Stimulated activated CD8-positive, alpha-beta memory T cell treated with anti-CD3 and anti-CD28 coated beads, Interleukin-15, amount 100 ng/mL, for 24 hours (primary cell): ENCODE measurements at places on chromosomes 1 and 21.

DNA sequence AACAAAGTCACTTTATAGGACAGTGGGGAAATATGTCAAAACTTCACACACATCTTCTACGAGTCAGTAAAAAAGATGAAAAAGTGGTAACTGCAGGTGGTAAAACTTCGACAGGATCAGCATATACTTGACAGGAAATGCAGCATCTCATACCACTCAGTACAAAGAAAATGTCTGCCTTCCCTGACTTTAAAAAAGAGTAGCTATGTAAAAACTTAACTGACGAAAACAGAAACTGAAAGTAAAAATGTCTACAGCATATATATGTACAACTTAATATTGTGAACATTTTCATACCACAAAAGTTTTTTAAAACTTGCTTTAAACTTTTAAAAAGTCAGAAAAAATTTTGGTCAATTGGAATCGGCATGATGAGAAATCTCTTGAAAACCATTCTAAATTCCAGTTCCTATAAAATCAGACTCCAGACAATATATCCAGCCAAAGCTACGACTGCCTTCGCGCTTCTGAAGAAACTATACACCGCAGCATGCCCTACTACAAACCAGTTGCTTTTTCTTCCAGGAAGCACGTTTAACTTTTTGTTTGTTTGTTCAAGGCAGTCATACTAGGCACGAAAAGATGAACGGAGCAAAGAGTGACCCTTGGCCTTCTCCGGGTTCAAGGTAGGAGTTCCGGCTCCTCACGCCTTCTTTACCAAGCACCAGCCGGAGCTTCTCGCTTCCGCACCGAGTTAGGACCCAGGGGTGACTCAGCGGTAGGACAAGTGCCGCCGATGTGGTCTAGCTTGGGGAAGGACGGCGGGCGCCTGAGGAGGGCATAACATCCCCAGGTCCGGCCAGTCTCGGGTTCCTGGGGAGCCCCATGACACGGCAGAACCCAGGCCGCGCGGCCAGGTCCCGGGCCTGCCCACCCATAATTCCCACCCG, 612 bp downstream of the PSMA5 start:
- DNase-seq, result no peak

GRCh38 chr21:25501996-25502665, 105.2 kb downstream of the MRPL39 start:
- no peak for DNase-seq

DNA sequence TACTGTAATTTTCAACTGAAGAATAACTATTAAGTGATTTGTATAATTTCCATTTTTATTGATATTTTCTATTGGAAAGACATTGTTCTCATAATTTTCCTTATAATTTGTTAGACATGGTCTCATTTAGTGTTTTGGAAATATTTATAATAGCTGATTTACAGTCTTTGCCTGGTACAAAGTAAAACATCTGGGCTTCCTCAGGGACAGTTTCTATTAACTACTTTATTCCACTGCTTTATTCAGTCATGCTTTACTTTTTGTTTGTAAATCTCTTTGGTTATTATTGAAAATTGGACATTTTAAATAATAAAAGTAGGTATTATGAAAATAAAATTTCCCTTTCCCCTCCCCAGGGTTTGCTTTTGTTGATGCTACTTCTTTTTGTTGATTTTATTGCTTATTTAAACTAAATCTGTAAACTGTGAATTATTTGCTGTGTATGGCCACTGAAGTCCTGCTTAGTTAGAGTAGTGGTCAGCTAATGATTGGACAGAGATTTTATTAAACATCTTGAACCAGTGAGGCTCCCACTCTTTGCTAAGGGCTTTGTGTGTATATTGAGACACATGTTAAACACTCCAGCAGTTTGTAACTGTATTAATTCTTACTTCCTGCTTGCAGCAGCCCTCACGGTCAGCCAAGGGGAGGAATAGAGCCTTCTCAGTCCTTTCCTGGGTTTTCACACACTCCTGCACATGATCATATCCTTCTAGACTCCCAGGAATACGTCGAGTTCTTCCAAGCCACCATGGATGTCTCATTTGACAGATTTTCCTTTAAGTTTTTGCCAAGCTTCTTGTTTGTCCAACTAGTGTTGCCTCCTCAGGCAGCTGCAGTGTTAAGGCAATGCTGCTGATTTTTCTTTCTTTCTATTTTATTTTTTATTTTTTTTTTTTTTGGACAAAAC, 994.6 kb upstream of the PRMT6 start:
- no peak for DNase-seq

DNA sequence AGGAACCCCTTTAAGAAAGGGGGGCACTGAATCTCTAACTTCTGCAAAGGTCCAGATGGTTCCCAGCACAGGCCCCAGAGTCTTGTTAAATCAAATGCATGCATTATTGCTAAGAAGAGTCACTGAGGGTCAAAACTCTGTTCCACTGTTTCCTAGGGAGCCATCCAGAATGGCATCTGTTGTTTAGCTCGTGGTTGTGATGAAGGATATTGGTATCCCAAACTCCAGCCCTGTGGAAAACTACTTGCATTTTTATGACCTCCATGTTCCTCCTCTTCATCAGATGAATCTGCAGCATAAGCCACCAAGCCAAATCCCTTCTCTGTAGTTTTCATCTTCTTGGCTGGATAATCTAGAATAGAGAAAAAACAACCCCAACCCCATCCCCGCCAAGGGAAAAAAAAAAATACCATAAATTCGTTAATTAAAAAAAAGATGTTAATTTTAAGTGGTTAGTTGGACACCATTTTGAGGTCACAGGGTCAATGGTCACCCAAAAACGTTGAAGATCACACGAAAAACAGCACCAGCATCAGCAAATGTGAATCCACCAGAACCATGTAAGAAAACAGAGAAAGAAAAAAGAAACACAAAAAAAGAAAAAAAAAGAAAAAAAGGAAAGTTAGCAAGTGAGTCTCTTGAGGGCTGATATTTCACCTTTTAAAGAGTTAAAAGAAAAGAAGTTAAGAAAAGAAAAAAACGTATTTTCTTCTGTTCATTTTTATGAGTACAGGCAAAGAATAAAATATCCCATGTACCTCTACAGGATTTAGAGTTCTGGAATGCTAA, 3.0 kb upstream of the RIT1 start:
- DNase-seq, result no peak

- no peak for DNase-seq
Measured at GRCh38 chr1:32898958-32899357, 2.2 kb downstream of the TMEM54 start.

GRCh38 chr1:53644909-53645689, 93.9 kb downstream of the GLIS1 start:
- no peak for DNase-seq

- DNase-seq, result no peak
Measured at GRCh38 chr1:89725011-89725370, 92.1 kb downstream of the LRRC8C start.

- DNase-seq, result no peak
Measured at GRCh38 chr1:170075186-170075585, 691 bp upstream of the KIFAP3 start.
